ENCODE measurements at places on chromosomes 7 and 10.

GRCh38 chr10:112605063-112605462, 158.0 kb downstream of the VTI1A start:
- DNase-seq: no peak

DNA sequence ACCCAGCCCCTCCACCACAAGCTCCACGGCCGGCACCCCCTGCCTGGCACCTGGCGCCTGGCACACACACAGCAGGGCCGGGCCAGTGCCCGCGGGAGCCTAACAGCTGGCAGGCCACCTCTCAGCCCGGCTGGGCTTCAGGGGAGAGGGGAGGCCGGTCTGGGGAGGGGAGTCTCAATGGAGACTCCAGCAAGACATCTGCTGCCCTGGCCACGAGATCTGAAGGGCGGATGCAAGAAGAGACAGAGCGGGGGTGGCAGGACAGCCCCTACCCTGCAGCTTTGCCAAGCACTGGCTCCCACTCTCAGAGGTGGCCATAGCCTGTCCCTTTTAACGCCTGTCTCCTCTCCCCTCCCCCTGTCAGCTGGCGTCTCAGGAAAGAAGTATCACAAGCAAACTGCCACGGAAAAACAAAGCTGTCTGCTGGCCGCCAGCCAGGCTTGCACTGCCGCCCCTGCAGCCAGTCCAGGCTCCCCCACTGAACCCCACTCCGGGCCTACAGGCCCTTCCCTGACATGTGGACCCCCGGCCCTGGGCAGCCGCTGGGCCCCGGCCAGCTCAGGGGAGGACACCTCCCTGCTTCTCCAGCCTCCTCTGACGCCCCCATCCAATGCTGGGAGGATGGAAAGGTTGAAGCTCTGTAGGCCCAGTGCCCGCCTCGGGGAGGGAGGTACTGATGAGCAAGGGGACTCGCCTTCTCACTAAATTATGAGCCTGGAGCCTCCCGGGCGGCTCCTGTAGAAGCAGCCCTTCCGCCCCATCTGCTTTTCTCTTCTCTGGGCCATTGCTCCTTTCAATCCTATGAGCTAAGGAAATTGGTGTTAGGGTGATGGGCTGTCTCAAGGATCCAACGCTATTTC, 178.4 kb downstream of the ARHGAP12 start:
- DNase-seq: no peak

DNA sequence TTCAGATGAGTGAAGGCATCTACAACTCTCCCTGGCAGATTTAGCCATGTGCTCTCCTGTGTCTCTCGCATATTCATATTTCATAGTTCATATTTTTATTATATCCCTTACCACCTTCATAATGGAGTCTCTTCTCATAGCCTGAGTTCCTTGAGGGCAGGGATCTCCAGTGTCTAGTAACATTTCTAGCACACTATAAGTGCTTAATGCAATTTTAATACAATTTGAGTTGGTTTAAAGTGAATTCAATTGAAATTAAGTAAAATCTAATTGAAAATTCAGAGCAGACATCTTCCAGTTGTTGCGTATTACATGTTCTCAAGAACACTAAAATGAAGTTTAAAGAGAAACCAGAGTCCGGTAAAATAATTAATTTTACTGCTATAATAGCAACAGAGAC, 163.6 kb upstream of the GNAI1 start:
- no peak for DNase-seq

DNA sequence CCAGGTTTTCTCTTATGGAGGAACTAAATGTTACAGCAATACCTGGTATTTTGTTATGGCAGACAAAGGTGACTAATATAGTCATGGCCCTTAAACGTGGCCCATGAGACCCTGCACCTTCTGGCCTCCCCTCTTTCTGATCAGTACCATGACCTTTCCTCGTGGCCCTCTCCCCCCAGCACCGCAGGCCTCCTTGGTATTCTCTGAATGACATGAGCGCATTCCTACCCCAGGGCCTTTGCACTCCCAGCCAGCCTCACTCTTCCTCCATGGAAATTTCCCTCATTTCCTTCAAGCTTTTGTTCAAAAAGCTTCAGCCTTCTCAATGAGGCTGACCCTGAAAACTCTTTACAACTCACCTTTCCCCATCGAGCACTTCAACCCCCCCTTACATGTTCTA, 46.5 kb upstream of the EMX2 start:
- no peak for DNase-seq

- no peak for DNase-seq
Measured at GRCh38 chr7:142130267-142130666, 18.7 kb downstream of the MGAM2 start.

GRCh38 chr10:78570633-78571235, 498.0 kb upstream of the ZMIZ1 start:
- DNase-seq: no peak

- DNase-seq: no peak
Measured at GRCh38 chr7:43769281-43769680, 10.8 kb downstream of the BLVRA start.

DNA sequence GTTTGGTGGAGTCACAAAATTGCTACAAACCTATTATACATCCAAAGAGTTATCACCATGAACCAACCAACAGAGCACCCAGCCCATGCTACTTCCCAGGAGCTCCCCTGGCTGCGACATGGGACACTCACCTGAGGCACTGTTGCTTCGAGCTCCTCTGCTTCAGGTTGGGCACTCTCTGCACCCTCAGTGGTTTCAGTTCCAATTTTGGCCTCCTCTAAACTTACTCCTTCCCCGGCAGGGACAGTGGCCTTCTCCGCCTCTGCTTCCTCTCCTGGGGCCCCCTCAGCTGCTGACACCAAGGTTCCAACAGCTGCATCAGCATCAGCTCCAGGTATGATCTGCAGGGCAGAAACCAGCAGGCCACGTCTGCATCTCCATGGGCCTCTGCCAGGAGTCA, 120.4 kb upstream of the TARP start:
- no peak for DNase-seq

DNA sequence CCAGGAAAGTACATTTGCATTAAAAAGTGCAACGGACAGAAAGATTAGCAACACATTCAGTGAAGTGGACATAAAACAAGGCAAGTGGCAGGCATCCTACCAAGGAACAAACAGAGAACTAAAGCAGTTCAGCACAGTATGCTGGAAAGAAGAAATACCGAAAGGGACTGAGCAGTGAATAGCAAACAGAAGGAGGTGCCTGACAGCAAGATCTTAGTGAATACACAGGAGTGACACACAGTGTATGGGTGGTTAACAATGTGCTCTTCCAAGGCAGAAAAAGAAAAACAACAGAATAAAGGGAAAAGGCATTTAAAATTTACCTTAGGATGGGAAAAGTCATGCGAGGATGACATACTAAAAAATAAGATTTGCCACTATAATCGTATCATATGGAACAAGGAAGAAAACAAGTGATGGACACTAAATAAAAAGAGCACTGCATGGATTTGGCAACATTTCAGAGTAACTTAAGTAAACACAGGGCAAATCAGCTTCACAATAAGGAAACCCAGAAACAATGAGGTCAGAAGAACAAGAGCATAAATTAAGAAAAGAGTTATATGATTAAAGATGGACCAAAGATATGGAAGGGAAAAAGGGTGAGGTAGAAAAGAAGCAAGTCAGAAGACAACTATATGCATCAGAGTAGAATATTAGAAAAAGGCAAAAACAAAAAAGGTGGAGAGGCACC, 29.5 kb downstream of the MEST start:
- no peak for DNase-seq

DNA sequence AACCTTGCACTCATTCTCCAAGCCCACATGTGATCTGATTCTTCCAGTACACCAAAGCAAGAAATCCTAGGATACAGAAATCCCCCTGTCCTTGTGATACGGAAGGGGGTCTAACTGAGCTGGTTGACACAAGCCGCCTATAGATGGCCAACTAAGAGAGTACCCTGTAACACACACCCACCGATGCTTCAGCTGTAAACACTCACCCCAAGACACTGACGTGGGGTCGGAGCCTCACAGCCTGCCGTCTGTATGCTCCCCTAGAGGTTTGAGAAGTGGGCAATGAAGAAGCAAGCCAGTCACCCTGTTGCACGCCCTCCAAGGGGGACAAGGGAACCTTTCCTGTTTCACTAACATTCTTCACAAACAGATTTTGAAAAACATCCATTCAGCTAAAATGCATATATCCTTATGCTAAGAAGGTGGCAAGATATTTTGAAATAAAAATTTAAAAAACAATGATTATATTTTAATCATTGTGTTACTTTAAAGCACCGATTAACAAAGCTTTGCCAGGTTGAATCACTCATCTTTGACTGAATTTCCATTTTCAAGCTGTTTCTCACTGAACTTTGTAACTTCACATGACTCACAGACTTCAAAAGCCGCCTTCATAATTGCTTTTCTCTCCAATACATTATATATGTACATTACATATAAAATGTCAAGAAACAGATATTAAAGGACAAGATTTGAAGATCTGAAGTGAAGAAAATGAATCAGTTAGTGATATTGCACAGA, 329.3 kb downstream of the ARL4A start:
- peak; percentile 48 for DNase-seq

DNA sequence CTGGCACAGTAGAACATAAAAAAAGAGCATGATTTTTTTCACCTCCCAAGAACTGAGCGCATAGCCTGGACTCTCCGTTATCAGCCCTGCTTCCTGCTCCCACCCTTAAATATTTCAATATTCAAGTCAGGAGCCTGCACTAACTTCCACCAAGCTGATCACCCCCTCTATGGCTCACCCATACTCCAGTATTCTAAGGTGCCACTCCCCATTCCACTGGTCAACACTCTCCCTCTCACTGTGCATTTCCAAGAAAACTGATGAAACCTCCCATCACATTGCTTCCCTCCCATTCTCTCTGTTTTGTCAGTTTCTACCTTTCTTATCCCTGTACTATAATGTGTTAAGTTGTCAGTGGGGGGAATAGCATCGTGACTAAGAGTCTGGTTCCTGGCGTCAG, 95.0 kb upstream of the C7orf33 start:
- no peak for DNase-seq

DNA sequence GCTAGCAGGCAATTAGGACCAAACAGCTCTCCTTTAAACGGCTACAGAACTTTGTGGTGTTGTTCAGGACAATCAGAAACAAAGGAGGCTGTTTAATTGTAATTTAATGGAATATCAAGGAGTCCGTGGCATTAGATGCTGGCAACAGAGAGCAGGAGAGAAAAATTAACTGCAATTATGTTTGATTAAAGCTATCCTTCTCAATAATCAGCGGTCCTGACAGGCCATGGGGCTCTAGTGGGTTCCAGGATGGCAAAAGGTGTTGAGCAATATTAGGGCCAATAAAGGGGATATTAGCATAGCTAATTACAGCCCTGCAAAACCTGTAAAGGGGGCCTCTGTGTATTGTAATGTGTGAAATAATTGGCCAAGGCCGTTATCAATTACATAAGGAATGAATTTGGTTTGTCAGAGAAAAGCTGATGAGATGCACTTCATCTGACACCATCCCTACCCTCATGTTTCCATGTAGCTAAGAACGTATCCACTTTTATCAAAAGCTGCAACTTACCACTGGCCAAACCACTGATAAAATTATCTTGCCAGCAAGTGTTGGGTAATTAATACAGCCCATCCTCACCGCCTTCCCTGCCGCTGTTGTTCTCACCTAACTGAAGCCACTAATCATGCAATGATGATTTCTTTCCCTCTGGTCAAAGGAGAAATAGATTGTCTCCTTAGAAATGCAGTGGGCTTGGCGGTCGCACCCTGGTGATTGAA, 81.6 kb downstream of the EBF3 start:
- DNase-seq: no peak

GRCh38 chr10:51227897-51228713, 153.8 kb downstream of the PRKG1 start:
- no peak for DNase-seq

- DNase-seq: no peak
Measured at GRCh38 chr7:75931680-75932079, 16.7 kb downstream of the POR start.

DNA sequence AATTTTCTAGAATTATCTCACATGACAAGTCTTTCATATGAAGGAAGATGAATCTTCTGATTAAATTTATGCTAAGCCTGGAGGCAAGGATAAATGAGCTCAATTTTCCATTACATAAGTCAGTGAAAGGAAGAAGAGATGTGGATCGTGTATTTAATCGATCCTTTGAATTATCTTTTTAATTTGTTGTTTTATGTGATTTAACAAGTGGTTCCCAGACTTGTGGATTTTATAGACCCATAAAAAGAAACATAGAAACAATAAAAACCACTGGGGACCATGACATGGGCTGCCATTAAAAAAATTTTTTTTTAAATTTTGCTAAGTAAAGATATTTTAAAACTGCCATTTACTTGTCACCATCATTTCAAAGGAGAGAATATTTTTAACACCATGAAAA, 45.0 kb downstream of the SLK start:
- DNase-seq: no peak

- no peak for DNase-seq
Measured at GRCh38 chr7:28800150-28800549, 158.0 kb downstream of the TRIL start.

DNA sequence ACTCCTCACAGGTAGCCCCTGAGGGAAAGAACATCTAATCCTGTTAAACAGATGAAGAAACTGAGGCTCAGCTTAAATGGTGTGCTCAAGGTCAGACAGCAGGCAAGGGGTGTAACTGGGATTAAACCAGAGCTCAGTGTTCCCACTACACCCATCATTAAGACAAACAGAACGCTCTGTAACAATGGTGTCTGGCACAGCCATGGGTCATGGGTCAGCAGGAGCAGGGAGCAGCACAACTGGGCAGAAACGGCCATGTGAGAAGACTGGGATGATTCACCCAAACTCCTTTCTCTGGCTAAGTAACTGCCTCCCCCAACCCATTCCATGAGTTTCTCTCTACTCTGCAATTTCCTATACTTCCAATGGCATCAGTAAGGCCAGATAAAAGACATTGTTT, 85.5 kb upstream of the PDE1C start:
- no peak for DNase-seq

DNA sequence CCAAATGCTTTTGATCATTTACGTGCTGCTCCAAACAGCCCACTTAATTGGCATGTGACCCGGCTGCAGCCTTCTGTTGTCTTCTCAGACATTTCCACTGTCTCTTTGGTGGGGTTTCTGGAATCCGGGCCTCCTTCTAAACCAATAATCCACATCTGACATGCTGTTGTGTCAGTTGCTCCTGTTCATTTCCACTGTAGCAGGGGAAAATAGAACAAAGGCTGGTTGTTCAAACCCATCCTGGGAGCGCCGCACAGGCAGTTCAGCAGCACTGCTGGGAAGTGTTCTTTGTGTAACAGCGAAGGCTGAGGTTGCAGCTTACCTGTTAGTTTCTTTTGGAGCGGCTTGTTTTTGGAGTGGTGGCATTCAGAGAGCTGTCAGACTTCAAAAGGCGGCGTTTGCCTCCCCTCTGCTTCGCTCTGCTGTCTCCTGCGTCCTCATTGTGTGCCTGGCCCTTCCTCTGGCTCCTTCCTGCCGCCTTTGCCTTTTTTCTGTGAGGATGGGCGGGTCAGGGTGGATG, 149.4 kb downstream of the SNX10 start:
- DNase-seq: no peak

- DNase-seq: no peak
Measured at GRCh38 chr10:71326464-71326881, 7.4 kb downstream of the SLC29A3 start.

GRCh38 chr7:30869794-30870611, 41.6 kb upstream of the AQP1 start:
- DNase-seq: no peak

- DNase-seq: no peak
Measured at GRCh38 chr7:77450054-77450453, 33.9 kb upstream of the GSAP start.

All from A549 (cell line).